DND-41 (cell line): ENCODE measurements at places on chromosomes 4 and X.

- H3K4me3 ChIP-seq = no peak overlapping the region
- DNase-seq = no peak
- no peaks in the 10 kb centered on the region for H3K36me3 ChIP-seq
- peaks cover 2% of the 10 kb centered on the region for H3K27me3 ChIP-seq
Observed at GRCh38 chr4:56314207-56314915, 72.9 kb downstream of the AASDH start.

DNA sequence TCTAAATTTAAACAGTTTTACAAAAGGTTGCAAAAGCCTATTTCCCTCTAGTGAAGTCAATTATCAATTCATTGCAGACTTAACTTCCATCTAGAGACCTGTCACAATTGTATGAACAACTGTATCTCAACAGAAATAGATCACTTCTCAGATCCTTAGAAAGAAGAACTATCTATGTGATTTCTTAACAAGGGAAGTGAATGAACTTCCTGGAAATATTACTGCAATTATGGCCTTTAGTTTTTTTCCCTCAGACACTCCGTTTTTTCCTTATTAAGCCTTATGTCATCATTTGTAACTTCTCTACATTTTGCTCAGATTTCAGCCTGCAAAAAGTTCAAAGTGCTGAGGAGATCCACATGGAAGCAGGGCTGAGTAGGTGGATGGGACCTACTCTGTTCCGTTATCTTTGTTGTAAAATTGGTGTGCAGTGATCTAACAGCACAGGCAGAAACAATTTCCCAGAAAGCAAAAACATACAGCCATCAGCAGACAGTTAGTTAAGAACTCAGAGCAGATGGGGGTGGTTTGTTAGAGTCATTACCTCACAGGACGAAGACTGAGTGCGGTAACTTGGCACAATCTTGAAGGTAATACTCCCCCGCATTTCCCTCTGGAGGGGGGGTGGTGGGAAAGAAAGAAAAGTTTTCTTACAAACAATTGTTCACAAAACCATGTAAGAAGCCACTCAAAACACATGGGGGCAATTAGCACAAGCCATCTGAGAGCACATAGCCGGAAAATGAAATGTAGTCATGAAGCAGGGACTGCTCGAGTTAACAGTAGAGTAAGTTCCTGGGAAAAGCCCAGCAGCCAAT lies 112.3 kb downstream of the NYX start:
- H3K4me3 ChIP-seq = no peak overlapping the region
- peak; percentile 57 for DNase-seq
- no peaks in the 10 kb centered on the region for H3K27me3 ChIP-seq
- peaks cover 26% of the 10 kb centered on the region for H3K4me1 ChIP-seq
- peak overlapping the region; percentile 50; the same call in 1 of the 2 replicates for H3K27ac ChIP-seq

DNA sequence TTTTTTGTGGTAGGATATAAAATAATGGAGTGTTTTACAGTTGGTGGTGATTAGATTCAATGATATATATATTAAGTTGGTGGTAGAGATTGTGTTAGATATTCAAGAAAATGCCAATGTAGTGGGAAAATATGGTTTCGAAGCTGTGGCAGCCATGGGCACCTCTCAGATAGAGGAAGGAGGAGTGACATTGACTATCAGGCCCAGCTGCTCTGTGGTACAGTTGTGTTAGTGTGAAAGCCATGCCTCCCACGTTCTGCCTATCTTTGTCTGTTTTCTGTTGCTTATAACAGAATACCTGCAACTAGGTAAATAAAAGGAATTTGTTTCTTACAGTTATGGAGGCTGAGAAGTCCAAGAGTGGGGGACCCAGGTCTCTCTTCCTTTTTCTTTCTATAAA lies 101.9 kb downstream of the ARHGAP10 start:
- H3K27ac ChIP-seq = no peak overlapping the region
- no peaks in the 10 kb centered on the region for H3K27me3 ChIP-seq
- H3K36me3 ChIP-seq = no peaks in the 10 kb centered on the region
- no peaks in the 10 kb centered on the region for H3K4me1 ChIP-seq
- DNase-seq = no peak
- no peak overlapping the region for H3K4me3 ChIP-seq

GRCh38 chr4:77074381-77074831 lies 1.4 kb downstream of the CCNI start:
- DNase-seq = no peak
- H3K4me3 ChIP-seq = peak overlapping the region; percentile 97
- peaks cover 7% of the 10 kb centered on the region for H3K36me3 ChIP-seq
- peak overlapping the region; percentile 49; the same call in 1 of the 2 replicates for H3K27ac ChIP-seq
- H3K4me1 ChIP-seq = peaks cover 60% of the 10 kb centered on the region

DNA sequence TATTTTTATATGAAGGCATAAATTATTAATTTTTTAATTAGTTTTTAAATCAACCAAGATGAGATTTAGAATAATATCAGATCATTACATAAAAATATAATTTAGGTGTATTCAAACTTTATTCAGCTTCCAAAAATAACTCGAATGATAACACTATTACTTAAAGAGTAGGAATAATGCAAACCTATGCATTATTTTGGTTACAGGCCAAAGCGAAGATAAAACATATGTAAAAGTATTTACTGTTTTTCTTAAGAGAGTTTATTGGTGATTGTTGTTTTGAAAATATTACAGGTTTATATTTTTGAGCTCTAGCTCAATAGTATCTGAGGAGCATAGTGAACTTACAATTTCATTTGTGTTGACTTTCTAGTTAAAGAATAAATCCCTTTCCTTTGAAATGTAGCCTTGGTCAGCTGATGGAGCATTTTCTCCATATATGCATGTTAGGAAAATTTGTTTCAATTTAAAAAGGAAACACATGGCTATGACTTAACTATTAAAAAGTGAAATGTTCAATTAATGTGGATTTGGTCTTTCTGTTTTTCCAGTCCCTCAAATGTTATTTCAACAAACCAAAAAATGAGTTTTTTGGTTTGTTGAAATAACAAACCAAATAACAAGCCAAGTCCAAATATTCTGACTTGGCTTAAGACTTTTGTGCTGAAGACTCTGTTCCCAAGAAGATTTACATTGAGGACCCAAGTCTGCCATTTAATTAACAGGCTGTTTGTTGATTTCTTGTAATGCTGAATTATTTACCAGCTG lies 346.9 kb downstream of the ARHGAP24 start:
- H3K27me3 ChIP-seq = no peaks in the 10 kb centered on the region
- no peaks in the 10 kb centered on the region for H3K4me1 ChIP-seq
- no peak overlapping the region for H3K27ac ChIP-seq
- no peak for DNase-seq
- no peak overlapping the region for H3K4me3 ChIP-seq

GRCh38 chr4:110190249-110190648 lies 8.2 kb downstream of the ELOVL6 start:
- peaks cover 27% of the 10 kb centered on the region for H3K4me1 ChIP-seq
- H3K27me3 ChIP-seq = no peaks in the 10 kb centered on the region
- H3K36me3 ChIP-seq = peaks cover 30% of the 10 kb centered on the region; the same call in 1 of the 2 replicates
- H3K4me3 ChIP-seq = no peak overlapping the region
- no peak overlapping the region for H3K27ac ChIP-seq

- peak; percentile 16 for DNase-seq
- H3K27ac ChIP-seq = no peak overlapping the region
- no peak overlapping the region for H3K4me3 ChIP-seq
Observed at GRCh38 chrX:57528670-57529255, 63.0 kb upstream of the ZXDB start.
